ENCODE measurements at places on chromosomes 16 and 17.

DNA sequence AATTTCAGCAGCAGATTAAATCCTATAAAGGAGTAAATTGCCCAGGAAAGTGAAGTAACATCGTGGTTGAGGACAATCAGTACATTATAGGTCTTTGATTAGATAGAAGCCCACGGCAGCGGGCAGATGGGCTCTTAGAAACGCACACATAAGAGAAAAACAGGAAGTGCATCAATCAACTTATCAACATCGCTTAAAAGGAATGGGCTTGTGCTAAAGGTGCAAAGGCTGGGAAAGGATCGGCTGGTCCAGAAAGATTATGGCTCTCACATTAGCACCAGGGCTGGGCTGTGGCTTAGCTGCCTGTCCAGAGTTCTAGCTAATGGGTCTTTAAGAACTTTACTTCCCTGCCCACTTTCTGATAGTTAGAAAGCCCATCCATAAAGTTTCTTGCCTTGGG is 292.0 kb upstream of the TNRC6C start:
- DNase-seq = no peak

- no peak for DNase-seq
Measured at GRCh38 chr16:1982991-1983543, 926 bp upstream of the GFER start.

DNA sequence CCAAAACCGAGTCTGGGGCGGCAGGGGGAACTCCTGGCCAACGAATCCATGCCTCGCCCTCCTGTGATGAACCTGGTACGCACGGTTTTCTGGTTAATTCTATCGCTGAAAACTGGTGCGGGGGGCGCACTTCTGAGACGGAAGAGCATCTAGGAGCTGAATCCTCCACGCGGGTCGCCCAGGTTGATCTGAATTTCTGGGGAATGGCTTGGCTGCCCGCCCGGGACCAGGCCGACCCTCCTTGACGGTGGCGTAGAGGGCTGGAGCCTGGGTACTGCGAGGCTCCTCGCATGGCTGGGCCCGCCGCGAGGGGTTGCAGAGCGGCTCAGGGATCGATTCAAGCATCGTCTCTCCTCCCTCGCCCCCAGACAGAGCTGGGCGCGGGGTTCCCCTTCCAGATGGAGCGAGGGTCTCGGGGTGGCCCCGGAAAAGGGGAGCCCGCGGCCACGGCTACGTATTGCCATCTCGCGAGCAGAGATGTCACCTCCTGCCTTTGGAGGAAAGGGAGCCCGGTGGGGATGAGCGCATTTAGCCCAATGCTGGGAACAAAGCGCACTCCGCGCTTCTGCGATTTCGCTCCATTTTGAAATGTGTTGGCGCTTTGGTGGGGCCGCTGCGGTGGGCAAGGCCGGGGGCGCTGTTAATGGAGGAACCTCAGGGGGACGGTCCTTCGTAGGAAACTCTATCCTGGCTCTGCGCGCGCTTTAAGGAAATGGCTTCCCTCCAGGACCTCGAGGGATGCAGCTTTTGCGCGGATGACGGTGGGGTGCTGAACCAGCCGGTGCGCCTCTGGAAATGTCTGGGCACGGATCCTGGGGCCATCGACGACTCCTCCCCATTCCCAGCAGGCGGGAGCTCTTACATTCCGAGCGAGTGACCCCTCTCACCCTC is 2.7 kb downstream of the MAPT start:
- DNase-seq = no peak

GRCh38 chr17:58314706-58315015 is 13.9 kb downstream of the TSPOAP1 start:
- DNase-seq = no peak

DNA sequence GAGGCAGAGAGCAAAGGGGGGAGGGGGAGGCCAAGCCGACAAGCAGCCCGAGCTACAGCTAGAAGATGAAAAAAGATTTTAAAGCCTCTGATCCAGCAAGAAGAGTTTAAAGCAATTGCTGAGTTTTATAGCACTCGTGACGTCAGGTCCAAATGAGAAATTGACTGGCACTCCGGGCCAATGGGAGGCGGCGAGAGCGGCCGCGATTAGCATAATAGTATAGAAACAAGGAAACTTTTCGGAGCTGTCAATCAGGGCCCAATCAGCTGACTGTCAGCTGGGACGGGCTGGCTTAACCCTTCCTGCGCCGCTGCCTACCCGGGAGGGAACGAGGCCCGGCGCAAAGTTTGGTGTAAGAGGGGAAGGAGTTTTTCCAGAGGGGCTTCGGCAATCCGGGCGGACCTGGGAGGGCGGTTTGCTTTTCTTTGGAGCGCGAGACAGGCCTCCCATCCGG is at the start of gene MAF:
Gene MAF, minus strand, starts transcription at position 100 of the 454 bp plus-strand sequence. CDS start 835 bp downstream, outside the sequence.
- DNase-seq = peak; percentile 22

- no peak for DNase-seq
Measured at GRCh38 chr17:77011173-77012011, 129.4 kb upstream of the SEC14L1 start.

All from GM10248 (cell line).